Activated CD4-positive, alpha-beta T cell treated with anti-CD3 and anti-CD28 coated beads for 24 hours (primary cell): ENCODE measurements at places on chromosomes 13 and 19.

- no peak for DNase-seq
Observed at GRCh38 chr19:48818234-48818820, 7.5 kb upstream of the BCAT2 start.

GRCh38 chr13:28037399-28037798 is 48.9 kb upstream of the URAD start:
- DNase-seq = no peak

DNA sequence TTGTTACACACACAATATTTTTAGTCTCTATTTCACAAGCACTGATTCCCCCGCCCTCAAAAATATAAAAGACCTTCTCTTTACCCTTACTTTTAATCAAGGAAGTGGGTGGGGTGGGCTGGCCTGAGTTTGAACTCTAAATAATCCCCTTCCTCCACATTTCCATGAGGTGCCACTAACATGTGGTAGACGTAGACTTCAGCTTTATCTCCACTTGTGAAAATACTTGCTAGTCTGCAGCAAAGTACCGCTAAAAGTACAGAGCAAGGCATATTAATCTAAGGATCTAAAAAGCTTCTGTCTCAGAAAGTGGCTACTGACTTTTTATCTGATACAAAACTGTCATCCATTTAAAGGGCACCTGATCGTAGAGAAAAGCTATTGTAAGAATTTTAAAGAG is 739.6 kb upstream of the SLC10A2 start:
- DNase-seq = no peak

DNA sequence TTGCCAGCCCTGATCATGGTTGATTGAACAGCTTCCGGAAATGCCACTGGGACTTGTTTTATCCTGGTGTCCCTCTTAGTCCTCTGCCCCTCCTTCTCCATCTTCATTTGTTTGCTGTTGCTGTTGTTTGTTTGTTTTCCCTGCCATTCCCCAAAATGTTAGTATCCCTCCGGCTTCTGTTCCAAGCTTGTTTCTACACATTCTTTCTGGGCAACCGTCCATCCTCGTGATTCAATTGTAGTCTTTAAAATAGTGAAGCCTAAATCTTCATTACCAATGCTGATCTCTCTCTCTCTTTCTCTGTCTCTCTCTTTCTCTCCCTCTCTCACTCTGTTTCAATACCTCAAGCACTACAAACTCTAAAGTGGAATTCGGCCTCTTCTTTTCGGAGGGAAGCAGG is 649.3 kb upstream of the ARGLU1 start:
- no peak for DNase-seq

GRCh38 chr13:33441015-33441414 is 155.5 kb upstream of the STARD13 start:
- DNase-seq = no peak

GRCh38 chr13:54628383-54628782 is 1599.8 kb downstream of the OLFM4 start:
- no peak for DNase-seq

- DNase-seq = no peak
Observed at GRCh38 chr19:42200116-42200715, 17.3 kb downstream of the DEDD2 start.

GRCh38 chr19:40831502-40832430 is 18.5 kb downstream of the CYP2A6 start:
- DNase-seq = no peak

- no peak for DNase-seq
Observed at GRCh38 chr19:34165295-34165738, 7.0 kb upstream of the LSM14A start.

DNA sequence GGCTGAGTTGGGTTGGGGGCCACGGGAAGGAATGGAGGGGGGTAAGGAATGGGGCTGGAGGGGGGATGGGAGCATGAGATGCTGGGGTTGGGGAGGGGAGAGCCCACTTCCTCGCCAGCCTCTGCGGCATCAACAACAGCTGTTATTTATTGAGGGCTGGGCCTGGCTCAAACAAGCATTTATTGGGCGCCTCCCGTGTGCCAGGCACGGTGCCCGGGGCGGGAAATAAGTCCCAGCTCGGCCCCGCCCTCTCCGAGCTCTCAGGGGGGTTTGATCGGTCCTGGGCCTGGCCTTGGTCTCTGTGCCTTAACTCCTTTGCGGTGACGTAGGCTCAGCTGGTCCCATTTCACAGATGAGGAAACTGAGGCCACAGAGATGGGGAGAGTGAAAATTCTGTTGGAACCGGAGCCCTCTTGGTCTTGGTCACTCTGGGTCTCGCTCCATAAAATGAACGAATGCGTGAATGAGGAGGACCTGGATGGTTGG is 919 bp upstream of the ADAMTS10 start:
- DNase-seq = no peak

- DNase-seq = no peak
Observed at GRCh38 chr19:40691421-40692211, 1.2 kb upstream of the NUMBL start.

DNA sequence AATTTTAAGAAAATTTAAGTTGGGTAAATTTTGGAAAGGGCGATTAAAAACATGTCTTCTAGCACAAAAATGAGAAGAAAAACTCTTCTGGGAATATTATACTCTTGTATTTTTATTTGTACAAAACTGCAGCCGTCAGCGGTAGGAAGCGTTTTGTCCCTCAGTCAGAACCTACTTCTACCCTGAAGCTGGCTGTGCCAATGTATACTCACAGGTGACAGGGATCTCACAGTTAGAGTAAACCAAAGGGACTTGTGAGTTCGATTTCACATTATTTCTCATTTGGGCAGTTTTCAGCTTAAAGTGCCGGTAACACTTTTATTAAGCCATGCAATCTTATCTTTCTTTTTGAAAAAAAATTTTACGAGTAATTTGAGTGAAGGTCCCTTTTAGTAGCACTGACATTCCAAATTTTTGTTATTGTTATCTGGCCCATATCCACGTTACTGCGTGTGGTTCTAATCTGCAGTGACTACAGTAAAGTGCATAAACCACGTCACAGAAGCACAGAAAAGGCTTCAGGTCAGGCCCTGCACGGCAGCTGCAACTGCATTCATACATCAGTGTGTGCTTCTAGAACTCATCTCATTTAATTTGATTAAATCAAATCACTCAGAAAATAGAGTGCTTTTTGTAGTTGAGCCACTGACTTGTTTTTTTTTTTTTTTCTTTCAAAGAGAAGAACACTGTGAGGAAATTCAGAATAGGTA is 387.3 kb downstream of the LIG4 start:
- no peak for DNase-seq

DNA sequence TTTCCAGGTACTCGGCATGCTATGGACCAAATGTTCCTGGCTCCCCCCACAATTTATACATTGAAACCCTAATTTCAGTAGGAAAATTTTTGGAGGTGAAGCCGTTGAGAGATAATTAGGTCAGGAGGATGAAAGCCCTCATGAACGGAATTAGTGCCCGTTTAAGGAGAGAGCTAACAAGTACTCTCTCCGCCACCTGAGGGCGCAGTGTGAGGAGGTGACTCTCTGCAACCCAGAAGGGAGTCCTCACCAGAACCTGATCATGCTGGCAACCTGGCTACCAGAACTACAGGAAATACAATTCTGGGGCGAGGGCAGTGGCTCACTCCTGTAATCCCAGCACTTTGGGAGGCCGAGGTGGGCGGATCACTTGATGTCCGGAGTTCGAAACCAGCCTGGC is 397.8 kb downstream of the SLITRK5 start:
- DNase-seq = no peak

- DNase-seq = no peak
Observed at GRCh38 chr13:53197424-53197823, 168.8 kb downstream of the OLFM4 start.

- DNase-seq = peak; percentile 41
Observed at GRCh38 chr19:10230173-10230860, 814 bp downstream of the S1PR2 start.

DNA sequence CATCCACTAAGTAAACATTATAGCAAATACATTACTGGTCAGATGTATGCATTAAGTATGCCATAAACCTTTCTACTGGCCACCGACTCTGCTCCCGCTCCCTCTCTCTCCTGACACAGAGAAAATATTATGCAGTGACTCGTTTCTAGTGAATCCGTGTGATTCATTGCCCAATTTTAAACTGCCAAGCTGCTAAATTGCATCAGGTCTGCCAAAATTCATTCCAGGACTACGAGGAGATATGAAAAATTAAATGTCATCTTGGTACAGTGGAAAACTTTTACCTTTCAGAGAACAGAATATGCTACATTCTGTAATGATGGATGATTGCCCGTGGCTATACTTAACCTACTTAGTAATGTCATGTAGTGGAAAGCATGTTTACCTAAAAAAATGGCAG is 368.8 kb upstream of the TSHZ3 start:
- no peak for DNase-seq

- DNase-seq = no peak
Observed at GRCh38 chr13:74866101-74866500, 615.9 kb downstream of the TBC1D4 start.

DNA sequence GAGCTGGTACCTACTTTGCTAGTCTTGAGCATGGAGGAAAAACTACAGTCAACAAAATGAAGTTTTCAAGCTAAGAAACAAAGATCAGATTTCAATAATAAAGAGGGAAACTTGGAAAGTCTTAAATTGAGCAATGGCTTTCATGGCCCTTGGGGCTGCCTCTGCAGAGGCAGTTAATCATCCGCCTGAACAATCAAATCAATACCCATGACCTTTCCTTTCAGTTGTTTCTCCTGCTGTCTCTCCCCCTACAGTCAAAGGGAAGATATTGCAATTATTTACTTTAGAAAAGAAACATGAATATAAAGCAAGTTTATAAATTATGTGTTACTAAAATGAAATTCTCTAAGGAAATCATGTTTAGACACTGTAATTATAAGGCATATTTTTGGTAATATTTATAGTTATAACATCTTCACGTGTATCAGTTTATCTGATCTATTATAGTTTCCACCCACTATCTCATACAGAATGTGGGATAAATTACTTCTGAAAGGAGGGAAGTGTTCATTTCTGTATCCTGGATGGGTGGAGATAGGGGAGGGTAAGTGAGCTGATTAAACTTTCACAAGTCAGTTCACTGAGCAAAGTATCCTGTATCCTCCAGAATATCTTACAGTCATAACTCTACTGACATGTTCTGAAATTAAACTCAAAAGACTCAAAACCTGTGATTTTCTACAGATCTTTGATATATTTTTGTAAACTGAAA is 72.4 kb upstream of the TSC22D1 start:
- DNase-seq = no peak

DNA sequence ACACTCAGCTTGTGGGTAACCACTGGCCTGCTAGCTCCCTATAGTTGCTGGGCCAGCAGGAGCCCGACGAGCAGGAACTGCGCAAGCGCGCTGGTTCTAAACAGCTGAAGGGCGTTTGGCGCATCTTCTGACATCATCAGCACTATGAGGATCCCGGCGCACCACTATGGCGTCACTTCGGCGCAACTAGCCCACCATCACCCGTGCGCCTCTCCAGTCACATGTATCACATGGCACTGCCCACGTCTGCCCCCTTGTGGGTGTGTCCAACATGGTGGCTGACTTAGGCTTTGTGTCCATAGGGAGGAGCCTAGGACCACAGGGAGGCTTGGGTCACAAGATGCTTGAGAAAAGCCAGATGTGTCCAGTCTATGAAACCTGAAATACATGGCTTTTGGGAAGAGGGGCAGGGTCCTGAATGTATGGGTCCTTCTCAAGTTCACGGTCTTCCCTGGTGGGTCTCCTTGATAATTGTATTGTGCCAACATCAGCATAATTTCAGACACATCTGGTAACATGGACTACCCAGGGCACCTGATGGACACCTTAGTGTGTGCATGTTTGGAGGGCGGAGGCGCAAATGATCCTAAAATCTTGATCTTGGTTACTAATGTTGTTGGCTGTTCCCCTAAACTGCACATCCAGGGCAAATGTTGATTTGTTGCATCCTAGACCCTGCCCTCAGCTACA is 18.0 kb downstream of the KLK4 start:
- no peak for DNase-seq

DNA sequence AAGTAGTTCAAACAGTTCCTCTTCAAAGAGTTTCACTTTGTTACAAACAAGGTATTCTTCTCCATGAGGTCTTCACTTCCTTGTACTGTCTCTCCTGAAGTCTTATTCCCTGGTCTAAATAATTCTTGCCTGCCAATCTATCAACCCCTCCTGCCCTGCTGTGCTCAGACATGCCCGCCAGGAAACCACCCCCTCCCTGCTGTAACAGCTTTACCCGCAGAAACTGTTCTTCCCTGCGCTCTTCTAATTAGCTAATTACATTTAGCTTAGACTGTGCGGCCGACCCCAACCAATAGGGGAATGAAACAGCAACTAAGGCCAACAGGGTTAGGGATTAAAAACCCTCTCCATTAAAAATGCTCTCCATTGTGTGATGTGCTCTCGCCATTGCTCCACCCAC is 46.7 kb downstream of the ZNF846 start:
- no peak for DNase-seq

GRCh38 chr13:89930861-89931260 is 1416.6 kb upstream of the MIR17HG start:
- DNase-seq = no peak

GRCh38 chr13:78045916-78046315 is 127.3 kb upstream of the EDNRB start:
- no peak for DNase-seq

- DNase-seq = no peak
Observed at GRCh38 chr19:40646743-40647254, 43.7 kb downstream of the NUMBL start.

DNA sequence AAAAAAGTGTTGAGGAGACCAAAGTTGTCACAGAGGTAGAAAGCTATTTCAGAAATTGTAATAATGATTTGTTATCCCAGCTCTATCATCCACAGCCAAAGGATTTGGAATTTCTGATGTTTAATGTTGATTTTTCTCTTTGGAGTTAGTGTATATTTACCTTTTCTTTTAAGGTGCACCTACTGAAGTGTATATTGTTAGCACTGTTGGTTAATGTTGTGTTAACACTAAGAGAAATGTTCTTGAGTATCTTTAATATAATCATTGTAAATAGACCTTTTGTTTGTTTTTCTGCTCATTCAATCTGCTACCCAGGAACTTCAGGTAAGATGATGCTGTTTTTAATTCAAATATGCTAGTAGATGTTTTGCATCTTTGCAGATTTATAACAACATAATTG is 57.5 kb downstream of the ZAR1L start:
- no peak for DNase-seq

GRCh38 chr13:71030784-71031183 is 836.2 kb downstream of the DACH1 start:
- no peak for DNase-seq

DNA sequence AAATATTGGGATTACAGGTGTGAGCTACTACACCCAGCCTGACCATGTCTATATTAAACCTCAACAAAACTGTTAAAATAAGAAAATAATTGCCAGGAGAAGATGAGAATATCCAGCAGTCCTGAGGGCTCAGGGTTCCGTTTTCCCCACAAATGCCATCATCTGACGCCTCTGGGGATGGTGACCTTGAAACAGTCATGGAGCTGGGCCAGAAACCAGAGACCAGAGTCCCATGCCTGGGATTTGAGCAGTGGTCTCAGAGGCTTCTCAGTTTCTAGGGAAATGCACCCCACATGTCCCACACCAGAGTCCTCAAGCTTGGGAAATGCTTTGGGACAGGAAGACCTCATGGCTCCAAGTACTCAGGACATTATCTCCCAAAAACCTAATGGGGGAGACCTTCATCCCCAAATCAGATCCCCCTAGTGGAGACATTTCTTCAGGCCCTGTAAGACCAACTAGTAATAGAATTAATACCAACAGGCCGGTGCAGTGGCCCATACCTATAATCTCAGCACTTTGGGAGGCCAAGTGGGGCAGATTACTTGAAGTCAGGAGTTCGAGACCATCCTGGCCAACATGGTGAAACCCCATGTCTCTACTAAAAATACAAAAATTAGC is 2.9 kb upstream of the MAP1S start:
- no peak for DNase-seq
